NCI-H187 (cell line): ENCODE measurements at places on chromosomes 4 and X.

DNA sequence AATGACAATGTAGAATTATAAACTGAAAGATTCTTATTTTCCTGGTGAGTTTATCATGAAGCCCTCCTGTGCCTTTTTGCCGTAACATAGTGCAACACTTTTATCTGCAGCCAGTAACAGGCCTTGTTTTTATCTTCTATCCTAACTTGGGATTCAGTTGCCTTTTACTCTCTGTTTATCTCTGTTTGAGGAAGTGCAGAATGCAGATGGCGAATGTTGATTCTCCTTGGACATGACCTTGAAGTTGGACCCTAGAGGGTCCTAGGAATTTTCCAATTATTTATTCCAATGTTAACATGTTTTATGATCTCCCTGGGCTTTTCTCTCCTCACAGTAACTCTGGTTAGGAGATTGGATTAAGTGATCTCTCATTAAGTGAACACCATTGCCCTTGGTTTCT lies 165.0 kb downstream of the FMR1NB start:
- no peak for DNase-seq

DNA sequence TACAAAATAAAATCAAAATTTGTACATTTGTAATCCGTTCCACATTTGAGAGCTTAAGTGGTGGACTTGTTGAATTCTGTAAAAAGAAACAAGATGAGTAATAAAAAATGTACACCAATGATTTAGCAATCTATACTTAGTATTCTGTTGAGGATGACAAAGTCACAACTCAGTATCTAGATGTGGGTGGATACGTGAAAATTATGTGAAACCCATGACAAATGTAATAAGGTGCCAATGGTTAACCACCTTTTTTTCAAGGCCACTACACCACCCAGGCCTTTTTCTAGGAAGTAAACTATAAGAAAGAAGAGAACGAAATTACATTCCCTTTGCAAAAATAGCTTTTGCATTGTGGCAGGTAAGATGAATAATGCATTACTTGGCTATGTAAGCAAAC lies 77.0 kb downstream of the ATP8A1 start:
- no peak for DNase-seq

- no peak for DNase-seq
Measured at GRCh38 chrX:85378461-85378860, 1.0 kb downstream of the POF1B start.

DNA sequence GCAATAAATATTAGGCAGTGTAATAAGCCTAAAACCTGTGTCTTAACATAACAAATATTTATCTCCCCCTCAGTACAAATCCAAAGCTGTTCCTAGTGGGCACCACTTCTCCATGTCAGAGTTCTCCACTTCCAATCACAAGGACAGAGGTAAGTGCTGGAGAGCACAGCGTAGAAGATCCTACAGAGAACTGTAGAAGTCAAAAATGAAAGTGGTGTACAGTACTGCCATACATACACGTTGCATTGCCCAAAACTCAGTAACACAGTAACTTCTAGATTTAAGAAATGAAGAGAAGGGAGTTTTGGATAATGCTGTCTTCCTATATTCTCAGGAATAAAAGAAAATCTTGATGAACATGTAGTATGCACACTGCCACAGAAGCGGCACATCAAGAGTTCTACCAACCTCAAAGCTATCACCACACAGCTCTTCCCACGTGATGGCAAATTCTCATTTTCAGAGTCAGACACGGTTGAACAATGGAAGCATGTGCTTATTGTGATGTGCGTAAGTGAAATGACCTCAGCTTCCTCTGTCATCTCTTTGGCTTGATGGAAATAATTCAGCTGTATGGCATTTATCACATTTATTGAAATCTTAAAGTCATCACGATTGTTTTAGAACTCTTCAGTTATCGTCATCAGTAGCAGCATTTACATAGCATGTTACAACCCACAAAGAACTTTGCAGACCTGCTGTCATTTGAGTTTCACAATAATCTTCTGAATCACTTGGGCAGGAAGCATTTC lies 27.1 kb upstream of the SPANXN4 start:
- DNase-seq, result no peak

DNA sequence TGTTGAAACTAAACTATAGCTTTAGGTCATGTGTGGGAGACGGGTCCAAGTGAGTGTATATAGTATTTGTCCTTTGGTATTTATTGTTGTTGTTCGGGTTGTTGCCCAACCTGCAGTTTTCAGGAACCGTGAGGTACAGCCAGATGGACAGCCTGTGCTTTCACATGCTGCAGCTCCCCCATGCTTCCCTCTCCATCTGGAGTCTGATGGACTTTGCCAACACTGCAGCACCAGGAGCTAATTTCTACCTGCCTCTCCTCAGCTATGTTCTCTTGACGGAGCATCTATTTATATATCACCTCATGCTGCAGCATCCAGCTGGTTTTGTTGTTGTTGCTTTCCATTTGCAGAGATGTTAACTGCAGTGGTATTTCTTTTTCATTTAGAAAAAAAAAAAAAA lies 80.1 kb downstream of the TLL1 start:
- DNase-seq, result no peak

GRCh38 chr4:27574743-27575142 lies 714.1 kb downstream of the STIM2 start:
- no peak for DNase-seq

GRCh38 chrX:40249582-40249981 lies 151.8 kb upstream of the BCOR start:
- DNase-seq, result no peak

DNA sequence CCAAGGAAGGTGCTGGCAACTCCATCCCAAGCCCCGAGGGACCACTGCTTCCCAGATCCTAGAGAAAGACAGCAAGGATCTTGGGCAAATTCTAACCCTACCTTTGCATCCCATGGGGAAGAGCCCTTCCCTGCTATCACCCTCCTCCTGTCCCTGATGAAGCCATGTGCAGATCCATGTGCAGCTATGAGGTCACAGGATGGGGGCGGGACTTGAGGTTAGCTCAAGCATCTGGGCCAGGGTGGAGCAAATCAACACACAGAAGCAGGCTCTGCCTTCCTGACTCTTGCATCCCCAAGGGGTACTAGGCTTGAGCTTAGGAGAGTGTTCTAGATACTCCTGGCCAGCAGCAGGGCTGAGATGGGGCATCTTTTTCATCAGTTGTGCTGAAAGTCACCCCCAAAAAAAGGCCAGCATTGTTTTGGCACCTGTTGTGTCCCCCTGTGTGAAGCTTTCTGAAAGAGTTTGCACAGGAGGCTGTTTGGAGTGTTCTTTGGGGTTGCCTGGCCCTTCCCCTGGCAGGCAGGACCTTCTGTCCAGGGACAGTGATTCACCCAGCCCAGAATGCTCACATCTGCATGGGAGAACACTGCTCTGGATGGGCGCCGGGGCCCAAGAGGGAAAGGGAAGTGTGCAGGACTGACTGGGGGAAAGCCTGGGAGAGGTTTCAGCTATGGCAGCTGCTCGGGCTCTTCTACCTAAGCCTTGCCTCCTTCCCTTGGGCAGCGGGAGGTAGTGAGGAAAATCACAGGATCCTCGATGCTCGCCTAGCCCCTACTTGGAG lies 50.8 kb downstream of the PRPS1 start:
- DNase-seq, result no peak
